ENCODE measurements at places on chromosomes 16 and 17.

DNA sequence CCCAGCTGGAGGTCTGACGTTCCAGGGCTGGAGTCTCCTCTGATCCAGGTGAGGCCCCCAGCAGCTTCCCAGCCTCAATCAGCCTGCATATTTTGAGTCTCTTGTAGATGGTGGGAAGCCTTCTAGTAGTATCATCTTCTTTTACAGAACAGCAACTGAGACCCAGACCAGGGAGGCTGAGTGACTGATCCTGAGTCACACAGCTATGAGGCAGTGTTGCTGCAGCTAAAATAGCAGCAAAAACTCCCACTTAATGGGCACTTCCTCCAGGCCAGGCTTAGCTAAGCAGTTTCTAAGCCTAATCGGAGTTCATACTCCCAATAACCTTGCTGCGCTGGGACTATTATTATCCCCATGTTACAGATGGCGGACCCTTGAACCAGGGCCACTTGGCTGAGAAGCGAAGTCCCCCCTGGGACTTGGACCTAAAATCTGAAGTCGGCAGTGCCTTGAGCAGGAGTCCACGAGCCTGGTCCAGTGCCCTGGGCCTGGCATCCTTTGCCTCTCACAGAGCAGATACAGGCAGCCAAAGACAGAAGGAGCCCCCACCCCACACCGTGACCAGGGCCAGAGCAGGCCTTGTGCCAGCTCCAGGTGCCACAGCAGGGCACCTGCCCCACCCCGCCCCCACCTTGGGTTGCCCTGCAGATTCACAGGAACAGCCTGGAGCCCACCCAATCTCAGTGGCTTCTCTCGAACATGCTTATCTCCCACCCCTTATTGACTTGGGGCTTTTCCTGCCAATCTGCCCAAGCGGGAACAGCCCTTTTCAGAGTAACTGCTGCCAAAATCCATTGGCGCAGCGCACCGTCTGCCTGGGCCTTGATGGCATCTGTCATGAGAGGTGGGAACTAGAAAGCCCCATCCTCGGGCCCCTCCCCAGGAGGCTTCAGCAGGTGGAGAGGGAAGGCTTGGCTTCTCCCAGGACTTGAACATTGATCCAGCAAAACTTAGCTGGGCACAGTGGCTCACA is 65.1 kb downstream of the SOCS1 start:
- no peak for DNase-seq

- no peak for DNase-seq
Measured at GRCh38 chr16:49085686-49086085, 196.0 kb downstream of the CBLN1 start.

GRCh38 chr17:28577466-28577824 is 750 bp upstream of the ALDOC start:
- DNase-seq, result no peak

- DNase-seq, result peak; percentile 54
Measured at GRCh38 chr17:4908711-4909496, 6.0 kb upstream of the CHRNE start.

GRCh38 chr16:50505714-50506542 is 42.3 kb upstream of the NKD1 start:
- DNase-seq, result no peak

DNA sequence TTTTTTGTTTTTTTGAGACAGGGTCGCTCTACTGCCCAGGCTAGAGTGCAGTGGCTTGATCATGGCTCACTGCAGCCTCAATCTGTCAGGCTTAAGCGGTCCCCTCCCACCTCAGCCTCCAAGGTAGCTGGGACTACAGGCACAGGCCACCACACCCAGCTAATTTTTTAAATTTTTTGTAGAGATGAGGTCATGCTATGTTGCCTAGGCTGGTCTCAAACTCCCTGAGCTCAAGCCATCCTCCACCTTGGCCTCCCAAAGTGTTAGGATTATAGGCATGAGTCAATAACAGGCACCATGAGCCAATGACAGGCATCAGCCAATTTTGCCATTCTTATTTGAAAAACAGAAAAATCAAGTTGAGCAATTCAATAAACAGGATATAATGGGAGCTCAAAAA is 125.0 kb downstream of the SPAG9 start:
- DNase-seq, result no peak

GRCh38 chr17:76822184-76822778 is 45.9 kb upstream of the MGAT5B start:
- no peak for DNase-seq

GRCh38 chr17:11293480-11293879 is 52.5 kb downstream of the SHISA6 start:
- no peak for DNase-seq

GRCh38 chr16:86651013-86651627 is 72.8 kb downstream of the FOXL1 start:
- DNase-seq, result no peak

DNA sequence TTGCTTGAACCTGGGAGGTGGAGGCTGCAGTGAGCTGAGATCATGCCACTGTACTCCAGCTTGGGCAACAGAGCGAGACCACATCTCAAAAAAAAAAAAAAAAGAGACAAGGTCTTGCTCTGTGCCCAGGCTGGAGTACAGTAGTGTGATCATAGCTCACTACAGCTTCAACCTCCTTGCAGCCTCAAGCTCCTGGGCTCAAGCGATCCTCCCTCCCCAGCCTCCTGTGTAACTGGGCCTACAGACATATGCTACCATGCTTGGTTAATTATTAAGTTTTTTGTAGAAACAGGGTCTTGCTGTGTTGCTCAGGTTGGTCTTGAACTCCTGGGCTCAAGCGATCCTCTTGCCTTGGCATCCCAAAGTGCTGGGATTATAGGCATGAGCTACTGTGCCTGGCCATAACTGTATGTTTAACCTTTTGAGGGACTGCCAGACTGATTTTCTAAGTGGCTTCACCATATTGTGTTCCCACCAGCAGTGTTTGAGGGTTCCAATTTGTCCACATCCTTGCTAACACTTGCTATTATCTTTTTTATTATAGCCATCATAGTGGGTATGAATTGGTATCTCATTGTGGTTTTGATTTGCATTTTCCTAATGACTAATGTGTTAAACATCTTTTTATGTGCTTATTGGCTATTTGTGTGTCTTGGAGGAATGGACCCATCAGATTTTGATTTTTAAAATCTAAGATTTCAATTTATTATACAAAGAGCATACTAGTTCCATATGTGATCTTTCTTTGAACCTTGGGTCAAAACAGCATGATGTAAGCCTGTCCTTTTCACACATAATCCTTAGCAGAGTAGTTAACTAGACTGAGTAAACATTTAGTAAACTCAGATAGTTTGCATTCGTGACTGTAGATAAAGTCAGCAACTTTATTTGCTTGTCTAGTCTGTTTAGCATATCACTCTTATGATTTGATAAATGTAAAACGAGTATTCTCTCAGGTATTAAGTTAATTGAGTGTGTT is 38.1 kb upstream of the KPNB1 start:
- no peak for DNase-seq

- DNase-seq, result no peak
Measured at GRCh38 chr17:15121426-15121825, 143.7 kb downstream of the PMP22 start.

DNA sequence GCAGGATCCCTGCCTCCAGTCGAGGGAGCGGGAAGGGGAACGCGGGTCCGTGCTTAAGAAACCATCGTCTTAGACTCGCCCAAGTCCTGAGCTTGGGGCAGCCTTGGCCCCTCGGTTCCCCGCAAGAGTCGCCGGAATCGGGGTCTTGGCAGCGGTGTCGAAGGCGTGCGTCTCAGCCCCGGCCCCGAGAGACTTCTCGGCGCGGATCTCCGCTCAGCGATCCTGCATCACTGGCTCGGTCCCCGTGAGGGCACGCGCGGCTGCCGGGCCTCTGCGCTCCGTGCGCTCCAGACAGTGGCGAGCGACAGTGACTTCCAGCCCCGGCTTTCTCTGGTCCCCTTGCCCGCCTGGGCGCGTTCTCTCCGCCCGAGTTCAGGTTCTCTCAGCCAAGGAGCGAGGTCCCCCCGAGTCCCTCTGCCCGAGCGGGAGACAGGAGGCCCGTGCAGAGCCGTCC is 380 bp downstream of the HS3ST3A1 start:
- DNase-seq, result no peak

GRCh38 chr16:80006241-80007215 is 406.0 kb upstream of the MAF start:
- DNase-seq, result no peak

DNA sequence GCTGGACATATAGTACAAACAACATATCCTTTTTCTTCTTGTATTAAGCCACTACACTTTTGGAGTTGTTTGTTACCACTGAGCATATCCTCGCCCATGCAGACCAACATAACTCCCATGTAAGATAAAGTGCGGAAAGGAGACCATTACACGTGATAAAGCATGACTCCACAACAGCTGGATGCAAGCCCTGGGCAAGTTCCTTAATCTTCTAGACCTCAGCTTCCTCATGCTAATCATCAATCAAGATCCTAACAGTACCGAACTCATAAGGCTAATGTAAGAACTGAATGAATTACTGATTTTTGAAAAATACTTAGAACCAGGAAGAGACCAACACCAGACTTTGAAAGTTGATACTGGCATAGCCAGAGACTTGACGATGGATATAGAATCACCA is 47.0 kb upstream of the GSG1L start:
- no peak for DNase-seq

- DNase-seq, result peak; percentile 49
Measured at GRCh38 chr17:80876950-80877728, 114.5 kb upstream of the CHMP6 start.

GRCh38 chr17:7351665-7352502 is at the start of gene KCTD11:
Gene KCTD11, plus strand, starts transcription at chr17:7352162.
- peak; percentile 56 for DNase-seq

DNA sequence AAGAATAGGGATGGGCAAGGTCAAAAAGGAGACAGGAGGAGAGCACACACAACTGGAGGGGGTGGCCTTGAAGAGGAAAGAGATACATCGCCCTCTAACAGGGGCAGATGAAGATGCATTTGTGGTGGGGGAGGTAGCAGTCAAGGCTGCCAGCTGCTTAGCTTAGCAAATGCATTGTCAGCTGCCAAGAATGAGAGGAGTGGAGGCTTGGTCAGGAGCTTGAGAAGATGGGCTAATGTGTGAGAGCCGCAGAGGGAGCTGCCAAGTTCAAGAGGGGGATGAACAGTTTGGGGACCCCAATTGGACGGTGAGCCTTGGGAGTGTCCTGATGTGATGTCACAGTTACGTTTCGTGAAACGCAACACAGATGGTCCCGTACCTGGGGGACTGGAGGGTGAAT is 28.9 kb upstream of the GNA13 start:
- no peak for DNase-seq

GRCh38 chr16:14187517-14188338 is 116.6 kb downstream of the MRTFB start:
- no peak for DNase-seq

DNA sequence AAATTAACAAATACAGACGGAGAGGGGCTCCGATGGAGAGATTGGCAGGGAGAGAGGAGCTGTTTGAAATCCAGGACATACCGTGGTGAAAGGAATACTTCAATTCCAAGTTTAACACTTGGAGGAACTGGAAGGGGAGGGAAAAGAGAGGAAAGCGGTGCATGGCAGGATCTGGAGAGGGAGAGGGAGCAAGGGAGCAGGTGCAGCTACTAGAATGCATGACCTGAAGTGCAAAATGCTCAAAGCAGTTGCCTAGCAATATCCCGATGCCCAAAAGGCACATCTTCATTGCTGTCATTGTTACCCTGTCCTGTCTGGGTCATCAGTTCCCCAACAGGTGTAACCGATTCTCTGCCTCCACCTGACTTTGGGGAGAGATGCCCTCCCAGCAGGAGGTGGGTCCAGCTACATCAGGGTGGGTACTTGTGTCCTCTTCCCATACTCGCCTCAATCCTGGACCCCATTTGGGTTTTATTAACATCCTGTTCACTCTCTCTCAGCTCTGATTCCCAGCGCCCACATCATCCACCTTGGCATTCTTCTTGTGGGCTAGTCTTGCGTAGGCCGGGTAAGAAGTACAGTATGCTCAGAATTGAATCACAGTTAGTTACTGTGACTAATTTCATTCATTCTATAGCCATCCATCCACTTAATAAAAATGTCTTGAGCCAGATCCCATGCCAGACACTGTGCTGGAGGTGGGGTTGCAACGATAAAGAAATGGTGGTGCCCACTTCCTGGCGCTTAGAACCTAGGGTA is 37.4 kb upstream of the EMP2 start:
- no peak for DNase-seq

Data from stimulated activated CD4-positive, alpha-beta T cell treated with anti-CD3 and anti-CD28 coated beads, Interleukin-15, amount 100 ng/mL, for 1 hour (primary cell).